Chondrocyte (in vitro differentiated cells): ENCODE measurements at places on chromosomes 2 and 18. TPM values are rescaled to one million over a fixed set of nuclear protein-coding genes. Genes with fewer than 3 reads are reported as not detected.
A peak's percentile ranks its signal among the peaks of the same experiment; 100 is the strongest.

The CREG2 gene
- not detected in 3 replicates for total RNA-seq

The FTCDNL1 gene
- total RNA-seq: 0.34 to 1.2 TPM (median 0.65 TPM) in 3 replicates

- H3K4me1 ChIP-seq: peaks cover 6% of the 10 kb centered on the region
- no peak for DNase-seq
- no peak within 1 kb of the TSS for H3K27ac ChIP-seq
- H3K4me3 ChIP-seq: peak within 1 kb of the TSS; percentile 35
These were observed at the start of gene SALL3 for GRCh38 chr18:78979730-78980278. TSS of gene SALL3 (plus strand) at chr18:78979818. CDS start at chr18:78980275, 457 bp downstream.

- no peak overlapping the region for H3K4me3 ChIP-seq
- H3K27ac ChIP-seq: peak overlapping the region; percentile 85
- H3K4me1 ChIP-seq: peaks cover 14% of the 10 kb centered on the region
- no peaks in the 10 kb centered on the region for H3K36me3 ChIP-seq
These were observed 53.4 kb upstream of the SCN1A start for GRCh38 chr2:166180951-166181812.

- peaks cover 26% of the 10 kb centered on the region for H3K36me3 ChIP-seq
- H3K4me1 ChIP-seq: peaks cover under 1% of the 10 kb centered on the region
- H3K27ac ChIP-seq: no peak overlapping the region
- H3K4me3 ChIP-seq: no peak overlapping the region
- no peaks in the 10 kb centered on the region for H3K27me3 ChIP-seq
These were observed 261.3 kb downstream of the TNS1 start for GRCh38 chr2:217741381-217741955.
